Globus pallidus (tissue), 1 donor: ENCODE measurements at places on chromosomes 12 and 14.

DNA sequence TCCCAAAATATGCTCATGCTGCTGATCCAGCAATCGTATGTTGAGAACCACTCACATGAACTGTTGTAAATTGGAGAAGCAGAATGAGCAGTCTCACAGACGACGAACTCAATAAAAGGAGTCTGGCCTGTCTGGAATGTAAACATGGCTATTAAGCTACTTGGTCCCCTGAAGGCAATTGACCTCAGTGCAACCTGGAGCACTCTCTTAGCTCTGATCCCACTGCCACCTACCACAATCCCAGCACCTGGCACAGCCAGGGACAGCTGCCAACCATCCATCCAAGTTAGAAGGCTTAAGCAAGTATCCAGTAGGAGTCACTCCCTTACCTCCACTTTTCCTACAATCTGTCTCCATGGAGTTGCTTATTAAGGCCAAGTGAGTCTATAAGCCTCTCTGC, 406.9 kb upstream of the CLEC14A start:
- no peak for DNase-seq

DNA sequence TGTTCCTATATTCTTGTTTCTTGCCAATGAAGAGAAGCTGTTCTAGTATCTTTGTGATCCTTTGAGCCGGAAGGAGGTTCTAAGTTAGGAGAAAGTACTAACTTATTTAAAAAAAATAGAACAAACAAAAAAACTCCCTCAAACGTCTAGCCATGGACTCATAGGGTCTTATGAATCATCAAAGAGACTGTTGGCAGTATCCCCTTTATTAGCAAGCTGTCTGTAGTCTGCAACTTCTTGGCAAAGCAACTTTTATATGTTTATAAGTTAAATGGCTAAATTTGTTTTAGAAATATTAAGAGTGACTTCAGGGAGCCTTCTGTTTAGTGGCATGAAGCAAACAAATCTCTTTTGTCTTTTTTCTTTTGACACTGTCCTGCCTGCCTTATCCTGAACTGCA, 291.9 kb downstream of the FUT8 start:
- DNase-seq: no peak

GRCh38 chr14:35789651-35790050, 19.4 kb downstream of the RALGAPA1 start:
- DNase-seq: no peak

GRCh38 chr14:79764323-79764722, 447.0 kb downstream of the DIO2 start:
- DNase-seq: no peak

- no peak for DNase-seq
Observed at GRCh38 chr12:130357241-130357640, 19.6 kb downstream of the PIWIL1 start.

GRCh38 chr12:96454396-96454795, 35.0 kb upstream of the CFAP54 start:
- no peak for DNase-seq
